ENCODE measurements at places on chromosomes 1 and 21.

DNA sequence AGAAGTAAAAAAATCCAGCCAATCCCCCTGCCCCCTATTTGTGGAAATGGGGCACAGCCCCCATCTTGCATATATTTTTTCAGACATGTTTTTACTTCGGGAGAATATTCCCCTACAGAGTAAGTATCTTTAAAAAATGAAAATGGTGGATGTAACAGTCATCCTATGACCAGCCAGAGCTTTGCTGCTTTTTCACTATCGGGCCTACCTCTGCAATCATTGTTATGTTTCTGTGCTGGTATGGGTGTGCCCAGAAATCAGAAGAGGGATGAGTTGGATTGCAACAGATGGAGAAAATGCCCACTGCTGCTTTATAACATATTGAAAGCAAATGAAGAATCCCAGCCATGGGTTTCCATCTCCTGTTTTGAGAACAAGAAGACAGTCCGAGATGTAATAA, 2.9 kb downstream of the CD247 start:
- DNase-seq = no peak

- DNase-seq = no peak
Observed at GRCh38 chr1:62089570-62089969, 105.1 kb upstream of the L1TD1 start.

- no peak for DNase-seq
Observed at GRCh38 chr1:155892796-155893195, 18.4 kb downstream of the RIT1 start.

DNA sequence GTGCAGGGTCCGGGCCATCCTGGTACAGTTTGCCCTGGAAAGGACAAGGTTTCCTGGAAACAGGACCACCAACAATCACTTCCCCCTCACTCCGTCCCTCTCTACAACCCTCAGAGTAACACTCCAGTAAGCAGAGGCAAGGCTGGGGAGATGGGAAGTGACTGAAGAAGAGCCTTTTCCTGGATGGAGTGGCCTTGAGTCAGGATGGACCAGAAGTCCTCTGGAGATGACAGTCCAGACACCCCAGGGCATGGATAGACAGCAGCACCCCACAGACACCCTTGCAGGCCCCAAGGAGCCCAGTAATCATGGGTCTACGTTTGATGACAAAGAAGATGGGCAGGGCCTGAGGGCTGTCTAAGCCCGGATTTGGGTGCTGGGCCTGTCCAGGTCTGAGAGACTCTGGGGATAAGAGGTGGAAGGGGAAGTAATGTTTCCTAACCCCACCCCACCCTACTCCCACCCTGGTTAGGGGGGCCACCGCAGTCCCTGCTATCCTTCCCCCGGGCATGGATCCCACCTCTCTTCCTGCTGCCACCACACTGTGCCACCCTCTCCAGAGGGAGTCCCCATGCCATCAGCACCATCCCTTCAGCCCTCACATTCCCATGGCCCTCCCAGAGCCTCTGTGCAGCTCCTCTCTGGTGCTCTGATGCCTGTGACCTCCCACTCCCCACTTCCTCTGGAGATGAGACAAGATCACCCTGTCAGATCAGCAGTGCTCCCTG, 7.2 kb upstream of the S100A8 start:
- no peak for DNase-seq

GRCh38 chr1:208387908-208388811, 144.0 kb upstream of the PLXNA2 start:
- DNase-seq = no peak

- no peak for DNase-seq
Observed at GRCh38 chr1:240074908-240075307, 16.8 kb upstream of the FMN2 start.

DNA sequence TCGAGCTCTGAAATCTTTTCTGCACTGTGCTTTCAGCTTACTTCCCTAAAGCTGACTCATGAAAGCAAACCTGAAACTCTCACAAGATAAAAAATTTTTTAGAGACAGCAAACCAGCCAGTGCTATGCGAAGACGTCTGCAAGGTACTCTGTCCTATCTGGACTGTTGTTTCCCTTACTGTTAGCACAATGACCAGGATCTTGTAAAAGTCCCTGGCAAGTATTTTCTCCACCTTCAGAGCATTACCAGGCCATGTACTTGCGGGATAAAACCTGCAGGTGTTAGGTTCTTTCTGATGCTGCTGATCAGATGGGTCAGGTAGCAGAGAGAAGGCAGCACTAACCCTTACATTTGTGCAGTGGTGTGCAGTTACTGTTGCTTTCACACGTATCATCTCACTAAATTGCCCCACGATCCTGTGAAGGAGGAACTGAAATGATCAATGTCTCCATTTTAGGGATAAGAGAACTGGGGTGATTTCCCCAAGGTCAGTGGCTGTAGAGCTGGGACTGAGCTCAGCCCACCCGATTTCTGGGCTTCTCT, 56.6 kb downstream of the PLXNA2 start:
- no peak for DNase-seq

DNA sequence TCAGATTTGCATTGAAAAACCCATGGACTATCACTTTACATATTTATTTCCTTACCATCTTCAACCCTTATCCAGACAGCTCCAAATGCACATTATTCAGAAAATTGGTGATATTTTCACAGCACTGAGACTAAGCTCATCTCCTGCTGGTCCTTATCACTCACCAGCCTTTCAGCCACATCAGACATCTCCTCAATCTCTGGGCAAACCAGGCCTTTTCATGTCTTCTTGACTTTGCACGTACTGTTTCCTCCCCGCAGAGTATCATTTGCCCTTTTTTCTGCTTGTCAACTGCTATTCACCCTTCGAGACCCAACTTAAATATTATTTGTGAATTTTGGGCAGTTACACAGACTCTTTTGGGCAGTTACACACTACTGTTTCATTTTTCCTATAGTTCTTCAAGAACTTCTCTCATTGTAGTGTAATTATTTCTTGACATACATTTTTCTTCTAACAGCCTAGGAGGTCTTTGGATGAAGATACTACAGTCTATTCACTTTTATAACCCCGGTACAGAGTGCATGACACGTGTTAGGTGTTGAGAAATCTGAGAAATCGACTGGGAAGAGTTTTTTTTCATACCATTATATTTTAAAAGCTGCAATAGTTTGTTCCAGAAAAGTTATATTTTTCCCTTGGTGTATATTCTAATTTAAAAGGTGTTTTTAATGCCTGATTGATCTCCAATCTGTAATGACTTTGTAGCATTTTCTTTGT, 98.0 kb downstream of the FGGY start:
- no peak for DNase-seq

- no peak for DNase-seq
Observed at GRCh38 chr21:37660709-37661108, 255.5 kb downstream of the KCNJ6 start.

- no peak for DNase-seq
Observed at GRCh38 chr21:37407719-37408420, 41.3 kb downstream of the DYRK1A start.

DNA sequence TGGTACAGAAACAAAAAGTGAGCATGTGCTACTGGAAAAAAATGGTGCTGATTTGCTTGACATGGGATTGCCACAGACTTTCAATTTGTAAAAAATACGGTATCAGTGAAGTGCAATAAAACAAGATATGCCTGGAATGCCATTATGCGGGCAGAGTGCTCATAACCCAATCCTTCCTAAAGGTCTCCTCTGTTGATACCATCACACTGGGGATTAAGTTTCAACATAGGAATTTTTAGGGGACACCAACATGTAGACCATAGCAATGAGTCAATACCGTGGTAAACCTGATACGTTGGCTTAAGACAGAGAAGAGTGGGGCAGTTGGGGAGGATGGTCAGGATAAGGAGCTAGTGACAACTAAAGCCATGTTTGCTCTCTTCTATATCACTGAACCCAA, 20.5 kb downstream of the MX1 start:
- DNase-seq = no peak

GRCh38 chr21:42666925-42667324, 13.5 kb downstream of the PDE9A start:
- DNase-seq = no peak
